ENCODE measurements at places on chromosomes 1 and 21.

- DNase-seq = no peak
These were observed 1.2 kb downstream of the CAMK2N1 start for GRCh38 chr1:20484519-20485462.

- no peak for DNase-seq
These were observed 54.0 kb upstream of the CNN3 start for GRCh38 chr1:94980582-94981574.

GRCh38 chr1:59141267-59141863 is 155.5 kb upstream of the FGGY start:
- DNase-seq = no peak

- DNase-seq = no peak
These were observed 85.8 kb upstream of the ZNF648 start for GRCh38 chr1:182147136-182147820.

DNA sequence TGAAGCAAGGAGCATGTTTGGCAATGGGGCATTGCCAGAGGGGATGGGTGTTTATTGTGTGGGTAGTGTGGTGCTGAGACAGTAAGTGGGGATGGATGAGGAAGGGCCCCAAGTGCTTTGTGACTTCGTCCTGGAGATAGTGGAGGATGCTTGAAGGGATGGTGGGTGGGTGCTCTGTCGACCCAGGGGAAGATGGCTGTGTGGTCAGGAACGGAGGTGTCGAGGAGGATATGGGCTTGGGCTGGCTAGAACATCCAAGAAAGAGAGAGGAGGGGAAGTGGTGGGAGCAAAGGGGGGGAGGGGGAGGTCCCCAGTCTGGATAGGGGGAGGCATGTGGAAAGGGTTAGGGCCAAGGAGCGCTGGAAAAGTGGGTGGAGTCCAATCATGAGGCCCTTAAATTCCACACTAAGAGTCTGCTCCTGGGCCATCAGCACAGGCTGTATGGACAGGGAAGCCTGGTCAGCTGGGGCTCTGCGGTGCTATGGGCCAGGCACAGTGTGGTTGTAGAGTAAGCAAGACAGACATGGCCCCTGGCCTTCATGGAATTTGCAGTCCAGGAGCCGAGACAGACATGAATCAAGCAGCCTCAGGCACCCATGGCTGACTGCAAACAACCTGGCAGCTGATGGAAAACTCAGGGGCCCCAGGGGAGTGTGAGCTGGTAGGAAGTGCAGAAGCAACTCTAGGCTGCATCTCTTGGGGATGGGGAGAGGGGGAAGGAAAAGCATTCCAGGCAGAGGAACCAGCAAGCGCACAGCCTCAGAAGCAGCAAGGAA is 36.3 kb downstream of the EDN2 start:
- no peak for DNase-seq

DNA sequence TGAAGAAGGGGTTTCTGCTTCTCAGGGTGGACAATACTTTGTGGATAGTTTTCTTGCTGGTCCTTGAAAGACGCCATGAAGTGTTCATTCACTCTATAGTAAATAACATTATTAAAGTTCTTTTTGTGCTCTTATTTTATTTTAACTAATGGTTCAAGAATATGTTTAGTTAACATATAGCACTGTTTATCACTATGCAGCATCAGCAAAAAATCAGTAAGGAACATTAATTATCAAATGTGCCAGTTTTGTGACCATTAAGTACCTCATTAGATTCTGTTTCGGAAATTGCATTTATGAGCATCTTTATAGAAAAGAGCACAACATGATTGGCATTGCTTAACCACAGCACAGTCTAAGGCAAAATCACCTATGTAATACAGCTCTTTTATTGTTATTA is 385.6 kb downstream of the LMO4 start:
- no peak for DNase-seq

DNA sequence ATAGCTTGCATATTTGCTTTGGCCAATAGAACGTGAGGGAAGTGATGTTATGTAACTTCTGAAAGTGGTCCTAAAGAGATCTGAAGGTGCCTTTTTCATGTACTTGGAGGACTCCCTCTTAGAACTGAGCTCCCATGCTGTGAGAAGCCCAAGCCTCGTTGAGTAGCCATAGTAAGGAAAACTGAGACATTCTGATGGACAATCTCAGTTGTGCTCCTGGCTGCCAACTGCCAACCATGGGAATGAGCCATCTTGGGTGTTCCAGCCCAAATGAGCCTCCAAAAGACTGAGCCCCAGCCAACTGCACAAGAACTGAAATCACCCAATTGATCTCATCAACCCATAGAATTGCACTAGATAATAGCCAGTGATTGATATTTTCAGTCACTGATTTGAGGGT is 106.7 kb downstream of the MRPL39 start:
- no peak for DNase-seq

- no peak for DNase-seq
These were observed 177.4 kb downstream of the AKT3 start for GRCh38 chr1:243672539-243673074.

Measured in stimulated activated naive CD8-positive, alpha-beta T cell treated with anti-CD3 and anti-CD28 coated beads, Interleukin-15, amount 100 ng/mL, for 72 hours (primary cell).